ENCODE measurements at places on chromosomes 13 and 19. TPM values are rescaled to one million over a fixed set of nuclear protein-coding genes. Genes with fewer than 3 reads are reported as not detected.
A peak's percentile ranks its signal among the peaks of the same experiment; 100 is the strongest.

NLRP4 gene
- not detected for total RNA-seq

POP4 gene
- 70.3 TPM for total RNA-seq

TMEM190 gene
- total RNA-seq = not detected

- DNase-seq = no peak
- H3K4me1 ChIP-seq = peaks cover 33% of the 10 kb centered on the region
- H3K27me3 ChIP-seq = no peaks in the 10 kb centered on the region
- H3K27ac ChIP-seq = no peak overlapping the region
- no peaks in the 10 kb centered on the region for H3K36me3 ChIP-seq
Measured at GRCh38 chr19:46890423-46891170, 29.8 kb downstream of the ARHGAP35 start.

GRCh38 chr19:48918801-48919247 is 14.7 kb upstream of the DHDH start:
- no peak for DNase-seq
- no peak overlapping the region for H3K4me3 ChIP-seq
- H3K27ac ChIP-seq = no peak overlapping the region
- peaks cover 89% of the 10 kb centered on the region for H3K36me3 ChIP-seq
- H3K4me1 ChIP-seq = no peaks in the 10 kb centered on the region

MYBPC2 gene
- total RNA-seq = 1,218 TPM

GRCh38 chr13:39397226-39397895 is 205.6 kb downstream of the LHFPL6 start:
- DNase-seq = no peak
- no peaks in the 10 kb centered on the region for H3K36me3 ChIP-seq
- no peaks in the 10 kb centered on the region for H3K4me1 ChIP-seq
- H3K27me3 ChIP-seq = no peaks in the 10 kb centered on the region
- no peak overlapping the region for H3K27ac ChIP-seq

GRCh38 chr13:51729866-51730553 is 74.0 kb downstream of the DHRS12 start:
- no peak overlapping the region for H3K4me3 ChIP-seq
- peak overlapping the region; percentile 55 for H3K27ac ChIP-seq
- peak; percentile 74 for DNase-seq
- no peaks in the 10 kb centered on the region for H3K27me3 ChIP-seq
- H3K36me3 ChIP-seq = no peaks in the 10 kb centered on the region
- H3K4me1 ChIP-seq = peaks cover 4% of the 10 kb centered on the region

DNA sequence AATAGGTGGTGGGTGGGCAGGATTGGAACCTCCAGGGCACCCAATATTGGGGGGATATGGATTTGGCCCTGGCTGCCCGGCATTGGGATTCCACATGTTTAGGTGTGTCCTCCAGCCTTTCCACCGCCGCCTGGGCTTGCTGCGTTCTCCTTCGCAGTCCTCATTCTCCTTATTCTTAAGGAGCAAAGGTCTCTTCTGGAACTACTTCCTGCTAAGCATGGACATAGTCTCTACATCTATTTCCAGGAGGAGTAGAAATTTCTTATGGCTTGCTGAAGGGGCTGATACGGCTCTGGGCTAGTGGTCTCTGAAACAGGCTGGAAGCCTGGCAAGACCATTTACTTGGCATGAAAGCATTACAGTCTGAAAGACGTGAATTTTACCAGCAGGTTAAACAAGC is 9.2 kb upstream of the FCGBP start:
- H3K27ac ChIP-seq = no peak overlapping the region
- no peak for DNase-seq
- H3K27me3 ChIP-seq = peaks cover 16% of the 10 kb centered on the region
- no peaks in the 10 kb centered on the region for H3K36me3 ChIP-seq
- H3K4me1 ChIP-seq = no peaks in the 10 kb centered on the region

KRTDAP gene
- not detected for total RNA-seq

ZNF208 gene
- 0.44 TPM for total RNA-seq

GRCh38 chr19:5211217-5211822 is 129.3 kb downstream of the PTPRS start:
- H3K36me3 ChIP-seq = peaks cover 94% of the 10 kb centered on the region
- no peak overlapping the region for H3K4me3 ChIP-seq
- no peaks in the 10 kb centered on the region for H3K4me1 ChIP-seq
- DNase-seq = no peak

DNA sequence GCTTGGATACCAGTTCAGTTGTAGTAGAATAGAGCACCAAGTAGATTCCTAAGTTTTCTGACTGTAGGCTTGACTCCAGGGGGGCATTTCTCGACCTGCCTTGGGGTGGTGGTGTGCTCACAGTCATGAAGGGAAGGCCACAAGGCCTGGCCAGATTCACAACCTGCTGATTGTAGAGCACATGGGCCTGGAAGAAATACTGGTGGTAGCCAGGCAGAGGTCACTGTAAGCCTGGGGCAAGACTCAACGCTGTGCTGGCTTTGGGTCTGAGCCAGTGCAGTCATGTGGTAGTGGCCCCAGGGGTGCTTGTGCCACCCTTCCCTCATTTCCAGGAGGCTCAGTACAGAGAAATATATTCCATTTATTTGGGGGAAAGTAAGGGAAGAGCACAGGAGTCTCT is 832.3 kb upstream of the SLC10A2 start:
- no peak for DNase-seq
- no peaks in the 10 kb centered on the region for H3K4me1 ChIP-seq
- no peak overlapping the region for H3K27ac ChIP-seq
- H3K27me3 ChIP-seq = no peaks in the 10 kb centered on the region
- no peaks in the 10 kb centered on the region for H3K36me3 ChIP-seq
